ENCODE measurements at places on chromosomes 1 and 21.

DNA sequence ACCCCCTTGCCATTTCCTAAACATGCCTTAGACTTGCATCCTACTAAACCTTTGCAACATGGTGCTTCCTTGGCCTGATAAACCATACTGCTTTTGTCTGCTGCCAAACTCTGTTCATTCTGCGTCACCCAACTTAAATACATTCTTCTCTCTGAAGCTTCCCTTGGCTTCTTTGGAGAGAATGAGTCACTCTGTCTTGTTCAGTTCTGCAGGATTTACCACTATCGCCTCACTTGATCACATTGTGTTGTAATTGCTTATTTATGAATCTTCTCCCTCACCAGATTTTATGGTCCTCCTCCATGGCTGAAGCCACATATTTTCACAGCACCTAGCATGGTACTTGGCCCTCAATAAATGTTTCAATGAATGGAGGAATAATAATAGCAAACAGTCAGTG lies 21.7 kb upstream of the TUT4 start:
- no peak for DNase-seq

- DNase-seq: no peak
Measured at GRCh38 chr1:117003223-117003875, 1.8 kb downstream of the CD101 start.

- DNase-seq: no peak
Measured at GRCh38 chr1:204619721-204620120, 65.8 kb downstream of the LRRN2 start.

- DNase-seq: no peak
Measured at GRCh38 chr1:212034516-212035122, 738 bp downstream of the INTS7 start.

- DNase-seq: no peak
Measured at GRCh38 chr1:111179968-111180533, 20.4 kb downstream of the DENND2D start.

Data from NAMALWA (cell line).